ENCODE measurements at places on chromosomes 1 and 21.

DNA sequence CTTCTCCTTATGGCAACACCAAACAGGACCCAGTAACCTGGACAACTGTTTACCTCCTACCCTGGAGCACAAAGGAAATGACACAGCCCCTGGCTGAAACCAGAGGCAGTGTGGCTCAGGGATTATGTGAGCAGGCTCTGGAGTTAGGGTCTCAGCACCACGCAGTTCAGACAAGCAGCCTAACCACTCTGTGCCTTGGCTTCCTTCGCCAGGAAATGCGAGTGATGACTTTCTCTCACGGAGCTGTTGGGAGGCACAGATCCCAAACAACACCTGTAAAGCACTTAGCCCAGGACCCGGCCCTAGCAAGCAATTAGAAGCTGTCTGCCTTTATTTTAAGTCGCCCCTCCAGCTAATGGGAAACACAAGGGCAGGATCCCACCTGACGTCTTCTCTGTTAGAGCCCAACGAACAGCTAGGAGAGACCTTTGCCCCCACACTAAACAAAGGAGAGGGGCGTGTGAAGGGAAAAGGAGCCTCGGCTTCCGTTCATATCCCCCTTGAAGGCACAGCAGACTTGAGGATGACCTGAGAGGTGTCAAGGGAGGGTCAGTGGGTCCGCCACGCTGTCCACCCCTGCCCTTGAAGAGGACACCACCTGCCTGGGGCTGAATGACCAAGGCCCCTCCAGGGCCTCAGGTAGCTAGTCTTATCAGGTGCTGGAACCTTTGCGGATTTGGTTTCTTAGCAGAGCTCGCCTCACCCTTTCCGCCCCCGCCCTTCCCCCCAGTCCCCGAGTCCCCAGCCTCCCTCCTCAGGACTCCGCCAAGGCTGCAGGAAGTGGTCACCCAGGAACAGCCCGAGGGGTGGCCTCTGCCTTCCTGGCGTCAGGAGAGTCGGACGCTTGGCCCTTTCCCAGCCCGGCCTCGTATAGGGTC is 860 bp downstream of the TMEM63A start:
- no peak for DNase-seq

GRCh38 chr1:159988006-159988405 is 34.0 kb upstream of the SLAMF9 start:
- DNase-seq, result no peak

DNA sequence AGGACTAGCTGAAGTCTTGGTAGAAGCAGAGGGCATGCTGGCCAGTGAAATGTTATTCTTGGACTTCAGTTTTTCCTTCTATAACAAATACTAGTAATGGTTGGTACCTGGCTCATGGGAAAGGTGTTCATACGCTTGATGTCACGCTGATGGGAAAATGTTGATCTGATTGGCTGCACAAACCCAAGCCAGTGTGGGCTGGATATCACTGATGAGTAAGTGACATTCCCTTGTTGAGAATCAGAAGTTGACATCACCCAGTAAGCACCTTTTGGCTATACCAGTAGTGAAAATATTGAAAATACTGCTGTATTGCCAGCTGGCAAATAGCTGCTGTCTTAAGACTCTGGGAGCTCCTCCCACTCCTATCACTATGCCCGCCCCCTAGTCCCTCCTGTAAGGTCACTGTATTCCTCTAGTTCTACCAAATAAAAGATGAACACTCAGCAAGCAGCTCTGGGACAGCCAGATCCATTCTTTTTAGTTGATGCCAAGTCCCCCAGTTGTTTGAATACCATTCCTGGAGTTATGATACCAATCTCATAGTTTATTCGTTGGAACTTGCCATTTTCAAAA is 168.2 kb downstream of the GRIK1 start:
- no peak for DNase-seq

DNA sequence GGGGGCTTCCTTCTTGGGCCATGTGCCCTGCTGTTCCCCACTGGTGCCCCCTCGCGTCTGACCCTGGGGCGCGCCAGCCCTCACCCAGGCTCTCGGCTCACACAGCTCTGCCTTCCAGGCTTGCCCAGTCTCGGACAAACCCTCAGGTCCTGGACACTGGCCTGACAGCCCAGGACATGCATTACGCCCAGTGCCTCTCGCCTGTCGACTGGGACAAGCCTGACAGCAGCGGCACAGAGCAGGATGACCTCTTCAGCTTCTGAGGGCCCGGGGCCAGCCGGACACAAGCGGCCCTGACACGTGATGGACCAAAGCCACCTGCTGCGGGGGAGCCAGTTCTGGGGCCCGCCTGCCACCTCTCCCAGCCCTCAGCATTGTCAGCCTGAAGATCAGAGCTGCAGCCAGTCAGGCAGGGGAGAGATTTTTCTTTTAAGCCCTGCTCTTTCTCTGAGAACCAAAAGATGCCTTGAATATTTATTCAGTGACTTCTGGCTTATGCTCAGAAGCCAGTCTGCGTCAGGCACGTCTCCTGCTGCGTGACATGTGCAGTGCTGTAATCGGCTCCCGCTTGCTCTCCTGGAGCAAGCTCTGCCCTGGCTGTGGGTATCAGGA is 23.4 kb downstream of the LDLRAP1 start:
- no peak for DNase-seq

DNA sequence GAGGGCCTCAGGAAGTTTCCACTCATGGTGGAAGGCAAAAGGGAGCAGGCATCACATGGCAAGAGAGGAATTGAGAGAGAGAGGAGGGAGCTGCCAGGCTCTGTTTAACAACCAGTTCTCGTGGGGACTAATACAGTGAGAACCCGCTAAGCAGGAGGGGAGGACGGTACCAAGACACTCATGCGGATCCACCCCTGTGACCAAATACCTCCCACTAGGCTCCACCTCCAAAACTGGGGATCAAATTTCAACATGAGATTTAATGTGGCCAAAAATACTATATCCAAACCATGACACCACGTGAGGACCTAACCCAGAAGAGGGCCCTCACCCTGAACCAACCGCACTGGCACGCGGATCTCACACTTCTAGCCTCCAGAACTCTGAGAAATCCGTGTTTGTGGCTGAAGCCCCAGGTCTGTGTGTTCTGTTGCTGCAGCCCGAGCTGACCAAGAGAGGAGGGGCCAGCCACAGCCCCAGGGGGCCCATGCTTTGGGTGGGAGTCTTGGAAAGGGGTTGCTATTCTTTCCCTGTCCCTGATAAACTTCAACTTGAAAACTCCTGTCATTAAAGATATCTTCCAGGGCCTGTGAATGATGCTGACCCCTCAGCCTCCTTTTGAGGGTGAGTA is 32.0 kb downstream of the TRIM67 start:
- DNase-seq, result no peak

DNA sequence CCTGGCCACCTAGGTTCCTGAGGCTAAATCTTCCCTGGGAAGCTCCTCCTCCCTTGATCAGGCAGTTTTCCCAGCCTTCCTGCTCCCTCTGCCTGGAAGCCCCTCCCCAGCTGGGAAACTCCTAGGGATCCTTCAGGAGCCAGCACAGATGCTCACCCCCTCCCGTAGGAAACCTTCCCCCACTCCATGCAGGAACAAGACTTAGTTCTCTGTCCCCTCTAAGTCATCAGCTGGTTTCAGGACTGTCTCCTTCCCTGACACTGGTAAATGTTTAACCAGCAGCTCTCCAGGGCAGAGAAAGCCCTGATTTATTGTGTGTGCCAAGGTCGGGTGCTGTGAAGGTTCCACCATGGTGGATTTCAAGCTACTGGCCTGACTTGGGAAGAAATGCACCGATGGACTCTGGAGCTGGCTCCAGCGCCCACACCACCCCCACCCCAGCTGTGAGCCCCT is 25.0 kb downstream of the TTC39A start:
- DNase-seq, result no peak

GRCh38 chr1:206050655-206051235 is 2.2 kb upstream of the RHEX start:
- DNase-seq, result peak; percentile 26

- no peak for DNase-seq
These were observed 10.8 kb downstream of the TNNT2 start for GRCh38 chr1:201366696-201367095.

GRCh38 chr1:161158316-161159010 is 837 bp upstream of the USP21 start:
- no peak for DNase-seq

DNA sequence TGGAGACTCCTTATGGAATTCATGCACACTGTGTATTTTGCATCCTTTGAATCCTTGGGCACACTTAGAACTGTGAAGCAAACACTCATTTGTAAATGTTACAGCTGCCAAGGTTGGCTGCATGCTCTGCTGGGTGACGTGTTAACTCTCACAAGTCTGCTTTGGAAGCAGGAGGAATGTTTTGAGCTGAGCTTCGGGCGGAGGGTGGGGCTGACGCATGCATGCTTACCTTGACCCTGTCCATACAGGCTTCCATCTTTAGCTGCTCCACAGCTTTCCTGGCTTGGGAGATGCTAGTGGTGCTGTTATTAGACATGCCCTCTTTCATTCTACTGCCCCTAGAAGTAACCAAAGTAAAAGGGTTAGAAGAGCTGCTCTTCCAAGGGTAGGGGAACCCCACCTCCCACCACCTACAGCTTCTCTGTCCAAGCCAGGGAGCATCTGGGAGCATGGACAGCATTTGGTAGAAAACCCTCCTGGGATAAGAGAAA is 66.0 kb downstream of the GNG4 start:
- DNase-seq, result no peak

- DNase-seq, result no peak
These were observed 29.8 kb downstream of the SHISAL2A start for GRCh38 chr1:52662645-52663313.

DNA sequence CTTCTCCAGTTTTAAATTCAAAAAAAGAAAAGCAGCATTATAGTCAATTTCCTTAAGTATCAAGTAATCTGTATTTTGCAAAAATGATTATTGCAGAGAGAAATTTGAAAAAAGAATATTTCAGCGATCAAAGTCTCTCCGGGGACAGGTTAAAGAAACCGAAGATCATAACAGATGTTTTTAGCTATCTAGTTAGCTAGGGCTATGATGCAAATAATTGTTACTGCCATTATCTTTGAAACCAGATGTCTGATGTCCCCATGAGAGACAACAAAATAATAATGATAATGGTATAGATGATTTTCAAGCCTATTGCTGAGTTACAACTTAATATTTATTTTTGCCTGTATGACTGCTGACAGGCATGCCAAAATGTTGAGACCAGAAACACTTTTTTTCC is 1326.0 kb downstream of the PLA2G4A start:
- no peak for DNase-seq

GRCh38 chr21:15436031-15436430 is 293.8 kb upstream of the USP25 start:
- no peak for DNase-seq

DNA sequence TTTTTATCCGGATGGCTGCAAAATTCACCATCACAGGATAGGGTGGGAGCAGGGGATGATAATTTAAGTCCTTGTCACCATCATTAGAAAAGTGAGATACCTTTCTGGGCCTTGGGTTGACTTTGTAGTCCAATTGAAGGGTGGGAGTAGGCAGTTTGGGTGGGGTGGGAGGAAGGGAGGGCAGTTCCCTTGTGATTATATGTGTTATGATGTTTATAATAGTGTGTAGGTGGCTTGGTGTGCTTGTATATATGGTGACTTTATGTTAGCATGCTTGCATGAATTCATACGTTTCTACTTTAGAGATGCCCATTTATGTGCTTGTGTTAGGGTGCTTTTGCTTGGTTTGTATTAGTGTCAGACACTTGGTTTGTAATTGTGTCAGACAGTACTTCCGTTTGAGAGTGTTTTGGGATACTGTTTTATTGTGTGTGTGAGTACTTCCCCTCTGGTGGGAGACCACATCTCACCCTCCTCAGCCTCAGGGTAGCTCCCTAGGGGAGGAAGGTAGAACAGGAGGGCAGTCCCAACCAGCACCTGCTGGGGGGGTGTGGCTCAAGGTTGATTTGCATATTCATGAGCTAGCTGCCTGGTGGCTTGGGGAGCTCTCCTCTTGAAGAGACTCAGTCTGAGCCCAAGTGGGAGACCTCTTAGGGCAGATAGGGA is 6.3 kb upstream of the POU3F1 start:
- no peak for DNase-seq

DNA sequence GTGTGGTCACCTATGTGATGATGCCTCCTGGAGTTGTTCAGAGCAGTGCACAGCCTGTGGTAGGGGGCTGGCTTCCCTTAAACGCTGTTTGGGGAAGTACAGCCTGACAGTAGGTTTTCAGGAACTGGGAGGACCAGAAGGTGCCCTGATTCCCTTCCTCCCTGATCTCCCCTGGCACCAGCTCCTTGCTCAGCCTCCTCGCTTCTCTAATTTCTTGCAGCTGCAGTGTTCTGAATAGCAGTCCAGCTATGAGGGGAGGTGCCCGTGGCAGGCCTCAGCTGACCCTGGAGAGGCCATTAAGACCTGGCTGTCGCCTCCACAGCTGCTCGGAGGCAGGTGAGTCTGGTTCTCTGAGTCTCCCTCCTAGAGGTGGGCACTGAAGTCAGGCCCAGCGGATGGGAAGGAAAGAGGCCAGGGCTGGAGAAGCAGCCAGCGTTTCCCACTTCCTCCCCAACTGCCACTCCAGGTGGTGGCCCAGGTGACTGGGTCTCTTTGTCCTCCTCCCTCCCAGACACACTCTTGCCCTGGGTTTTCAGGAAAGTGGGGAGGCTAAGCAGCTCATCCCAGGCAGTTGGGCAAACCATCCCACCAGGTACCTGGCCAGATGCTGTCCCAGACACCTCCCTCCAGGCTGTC is 52.0 kb upstream of the RPL11 start:
- no peak for DNase-seq

GRCh38 chr21:31045841-31046240 is 7.6 kb upstream of the KRTAP19-8 start:
- DNase-seq, result no peak

DNA sequence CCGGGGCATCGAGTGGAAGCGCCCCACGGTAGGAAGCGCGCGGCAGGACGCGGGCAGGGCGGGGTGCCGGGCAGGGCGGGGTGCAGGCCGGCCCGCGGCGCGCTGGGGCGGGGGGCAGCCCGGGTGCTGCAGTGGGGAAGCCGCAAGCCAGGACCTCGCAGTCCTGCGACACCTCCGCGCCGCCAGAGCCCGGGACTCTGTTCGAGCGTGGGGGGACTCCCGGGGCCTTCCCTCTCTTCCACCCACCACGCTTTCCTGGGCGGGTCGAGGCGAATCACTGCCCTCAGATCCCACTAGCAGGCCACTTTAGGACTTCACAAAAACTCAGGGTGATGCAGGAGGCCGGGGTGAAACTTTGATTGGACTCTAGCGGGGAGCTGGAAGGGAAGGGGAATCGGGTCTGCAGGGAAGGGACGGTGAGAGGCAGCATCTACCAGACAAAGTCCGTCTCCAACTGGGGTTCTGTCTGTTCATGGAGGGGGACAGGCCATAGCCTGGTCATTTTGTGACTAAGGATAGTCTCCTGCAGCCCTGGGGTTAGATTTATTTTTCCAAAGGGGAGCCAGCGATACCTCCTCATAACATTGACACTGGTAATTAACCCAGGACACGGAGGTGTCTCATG is 623 bp downstream of the CAPN2 start:
- peak; percentile 31 for DNase-seq

DNA sequence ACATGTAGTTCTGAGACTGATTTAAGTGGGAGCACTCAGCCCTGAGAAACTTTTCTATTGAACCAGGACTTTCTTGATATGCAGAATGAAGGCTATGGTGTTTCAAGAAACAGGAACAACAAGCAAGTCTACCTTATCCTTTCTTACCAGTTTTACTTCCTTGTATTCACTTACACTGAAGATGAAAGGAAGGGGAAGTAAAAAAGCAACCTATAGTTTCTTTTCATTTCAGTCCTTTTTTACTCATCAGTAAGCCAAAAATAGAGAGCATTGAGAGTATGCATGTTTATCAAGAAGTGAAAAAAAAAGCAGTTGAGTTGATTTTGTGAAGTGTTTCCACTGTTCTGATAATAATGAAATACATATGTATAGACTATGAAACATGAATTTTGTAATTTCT is 1010.3 kb downstream of the AMY1C start:
- no peak for DNase-seq
